ENCODE measurements at places on chromosomes 11 and 22. TPM values are rescaled to one million over a fixed set of nuclear protein-coding genes. Genes with fewer than 3 reads are reported as not detected.

The SPON1 gene
- 1.2 TPM for total RNA-seq

The LRRC4C gene
- 0.34 TPM for total RNA-seq

The MS4A12 gene
- total RNA-seq: not detected

The SIDT2 gene
- total RNA-seq: 22.8 TPM

The ACTN3 gene
- 96.6 TPM for total RNA-seq

The EMSY gene
- 12.7 TPM for total RNA-seq

DNA sequence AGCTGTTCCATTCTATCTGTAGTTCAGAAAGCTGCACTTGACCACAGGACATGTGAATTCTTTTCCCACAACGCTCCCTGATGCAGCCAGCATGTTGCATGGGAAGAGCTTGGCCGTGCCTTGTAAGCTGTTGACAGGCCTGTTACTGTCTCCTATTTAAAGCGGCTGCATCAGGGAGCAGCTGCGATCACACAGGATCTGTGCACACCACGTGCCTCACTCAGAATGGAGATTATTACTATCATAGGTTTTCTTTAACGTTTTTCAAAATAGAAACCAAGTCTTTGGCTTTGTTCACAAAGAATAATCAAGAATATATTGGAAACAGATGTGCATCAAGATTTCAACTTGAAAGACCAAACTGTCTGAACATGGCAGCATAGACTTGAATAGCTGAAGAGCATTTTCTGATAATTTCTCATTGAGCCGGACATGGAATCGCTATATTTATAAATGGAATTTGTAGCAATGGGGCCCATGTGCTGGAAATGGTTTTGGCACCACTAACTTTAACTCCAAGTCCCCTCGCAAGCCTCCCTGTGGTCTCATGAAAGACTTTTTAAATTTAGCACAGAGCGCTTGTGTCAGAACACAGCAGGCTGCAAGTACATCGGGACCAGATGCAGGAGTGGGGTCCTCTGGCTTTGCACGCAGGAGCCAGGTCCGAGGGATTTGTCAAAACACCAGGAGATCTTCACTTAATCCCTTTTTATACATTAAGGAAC is 40.8 kb upstream of the MYO18B start:
- peak; percentile 65 for DNase-seq

DNA sequence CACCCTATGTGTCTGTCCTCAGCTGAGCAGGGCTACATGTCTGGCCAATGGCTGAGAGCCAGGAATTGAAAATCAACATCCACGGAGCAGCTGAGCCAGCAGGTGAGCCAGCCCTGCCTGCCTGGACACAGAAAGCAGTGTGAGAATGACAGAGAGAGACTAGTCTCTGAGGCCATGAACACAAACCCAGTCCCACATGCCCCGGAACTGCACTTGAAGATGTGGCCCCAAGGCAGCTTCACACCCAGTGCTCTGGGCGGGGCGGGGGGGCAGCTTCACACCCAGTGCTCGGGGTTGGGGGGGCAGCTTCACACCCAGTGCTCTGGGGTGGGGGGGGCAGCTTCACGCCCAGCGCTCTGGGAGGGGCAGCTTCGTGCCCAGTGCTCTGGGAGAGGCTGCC is 37.6 kb downstream of the TRMU start:
- DNase-seq: no peak

GRCh38 chr11:134459246-134460061 is 47.4 kb upstream of the B3GAT1 start:
- no peak for DNase-seq

DNA sequence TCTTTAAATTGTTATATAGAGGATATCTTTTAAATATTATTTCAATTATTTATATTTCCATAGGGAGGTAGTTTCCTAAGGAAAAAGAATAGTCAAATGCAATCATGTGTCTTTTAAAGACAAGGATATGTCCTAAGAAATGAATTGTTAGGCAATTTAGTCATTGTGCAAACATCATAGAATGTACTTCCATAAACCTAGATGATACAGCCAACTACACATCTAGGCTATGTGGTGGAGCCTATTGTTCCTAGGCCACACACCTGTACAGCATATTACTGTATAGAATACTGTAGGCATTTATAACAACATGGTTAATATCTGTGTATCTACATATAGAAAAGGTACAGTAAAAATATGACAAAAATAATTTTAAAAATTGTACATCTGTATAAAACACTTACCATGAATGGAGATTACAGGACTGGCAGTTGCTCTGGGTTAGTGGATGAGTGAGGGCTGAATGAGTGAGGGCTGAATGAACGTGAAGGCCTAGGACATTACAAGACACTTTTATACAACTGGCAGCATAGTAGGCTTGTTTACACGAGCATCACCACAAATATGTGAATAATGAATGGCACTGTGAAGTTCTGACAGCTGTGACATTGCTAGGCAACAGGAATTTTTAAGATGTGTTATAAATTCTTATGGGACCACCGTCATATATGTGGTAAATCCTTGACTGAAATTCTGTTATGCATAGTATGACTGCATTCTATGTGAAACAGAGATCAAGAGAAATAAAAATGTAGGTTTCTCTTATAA is 1879.0 kb upstream of the RAG2 start:
- DNase-seq: no peak

GRCh38 chr11:85922367-85922766 is 67.2 kb downstream of the CCDC83 start:
- DNase-seq: no peak

- DNase-seq: no peak
Observed at GRCh38 chr22:41801147-41801819, 804 bp downstream of the CCDC134 start.

GRCh38 chr22:41826430-41827383 is 6.2 kb upstream of the SREBF2 start:
- DNase-seq: peak; percentile 54

DNA sequence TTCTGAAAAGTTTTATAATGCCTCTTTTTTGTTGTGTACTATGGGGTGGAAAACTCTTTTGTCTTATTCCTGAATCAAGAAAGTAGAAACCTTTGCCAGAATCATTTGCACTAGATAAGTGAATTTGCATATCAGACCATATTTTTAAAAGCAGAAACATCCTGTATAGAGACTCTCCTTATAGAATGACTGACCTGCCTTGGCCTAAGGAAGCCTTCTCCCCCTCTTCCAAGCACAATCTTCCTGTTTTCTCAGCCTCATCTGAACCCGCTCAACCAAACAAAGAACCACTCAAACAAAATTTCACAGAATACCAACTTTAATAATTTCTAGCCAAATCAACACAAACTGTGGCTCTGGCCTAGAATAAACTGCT is 60.3 kb downstream of the SIK3 start:
- no peak for DNase-seq

DNA sequence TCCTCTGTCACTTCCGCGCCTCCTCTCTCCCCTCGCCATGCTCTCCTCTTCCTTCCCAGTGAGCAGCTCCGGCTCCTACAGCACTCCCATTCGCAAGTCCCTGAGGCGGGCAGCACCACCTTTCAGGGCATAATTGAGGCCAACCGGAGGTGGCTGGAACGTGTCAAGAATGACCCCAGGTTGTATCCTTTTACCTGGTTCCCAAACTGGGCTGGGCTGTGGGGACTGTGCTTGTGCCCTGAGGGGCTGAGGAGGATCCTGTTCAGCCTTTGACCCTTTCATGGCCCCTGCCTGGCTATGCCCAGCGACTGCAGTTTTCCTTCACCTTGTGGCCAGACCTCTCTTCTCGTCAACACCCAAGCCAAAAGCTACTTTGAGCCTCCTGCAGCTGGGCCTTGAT is 84.1 kb downstream of the CEP164 start:
- DNase-seq: no peak

- peak; percentile 26 for DNase-seq
Observed at GRCh38 chr22:44615602-44616180, 86.3 kb upstream of the PRR5 start.

GRCh38 chr11:68213135-68213515 is at the start of gene KMT5B:
Gene KMT5B (minus strand): TSS chr11:68213296. CDS start chr11:68190076, 23,220 bp downstream.
- DNase-seq: no peak

Measured in psoas muscle (tissue), 8 donors.